ENCODE measurements at places on chromosomes 13 and 19.

- no peak for DNase-seq
- H3K27ac ChIP-seq, result no peak overlapping the region
- H3K4me1 ChIP-seq, result peaks cover 7% of the 10 kb centered on the region
- no peaks in the 10 kb centered on the region for H3K27me3 ChIP-seq
Observed at GRCh38 chr19:27746691-27747380, 1466.1 kb downstream of the UQCRFS1 start.

DNA sequence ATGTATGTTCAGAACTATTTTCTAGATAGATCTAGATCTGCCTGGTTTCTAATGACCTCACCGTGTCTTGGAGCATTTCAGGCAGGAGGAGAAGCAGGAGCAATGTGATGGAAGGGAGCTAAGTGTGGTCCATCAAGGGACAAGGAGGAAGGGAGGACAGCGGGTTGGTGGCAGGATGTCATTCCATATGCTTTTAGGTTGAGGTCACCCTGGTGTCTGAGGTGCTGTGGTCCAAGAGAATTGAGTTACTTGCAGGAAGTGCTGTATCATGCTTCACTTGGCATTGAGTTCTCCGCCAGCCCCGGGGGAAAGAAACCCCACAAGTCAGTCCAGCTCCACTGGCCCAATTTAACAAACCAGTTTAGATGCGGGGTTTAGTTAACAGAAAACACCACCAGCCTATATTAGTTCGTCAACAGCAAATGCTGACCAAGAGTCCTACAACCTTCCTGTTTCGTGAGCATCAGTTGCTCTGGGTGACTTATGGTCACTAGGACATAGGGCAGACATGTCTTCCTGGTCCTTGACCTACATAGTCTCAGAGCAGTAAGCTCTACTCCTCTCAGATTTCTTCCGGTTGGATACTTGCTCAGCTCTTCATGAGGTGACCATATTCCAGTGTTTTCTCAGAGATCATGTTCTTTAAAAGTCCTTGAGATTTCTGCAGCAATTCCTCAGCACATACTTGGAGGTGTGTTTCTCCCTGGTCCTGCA, 79.4 kb downstream of the MBNL2 start:
- H3K36me3 ChIP-seq, result peaks cover 6% of the 10 kb centered on the region
- DNase-seq, result no peak
- no peak overlapping the region for H3K4me3 ChIP-seq

DNA sequence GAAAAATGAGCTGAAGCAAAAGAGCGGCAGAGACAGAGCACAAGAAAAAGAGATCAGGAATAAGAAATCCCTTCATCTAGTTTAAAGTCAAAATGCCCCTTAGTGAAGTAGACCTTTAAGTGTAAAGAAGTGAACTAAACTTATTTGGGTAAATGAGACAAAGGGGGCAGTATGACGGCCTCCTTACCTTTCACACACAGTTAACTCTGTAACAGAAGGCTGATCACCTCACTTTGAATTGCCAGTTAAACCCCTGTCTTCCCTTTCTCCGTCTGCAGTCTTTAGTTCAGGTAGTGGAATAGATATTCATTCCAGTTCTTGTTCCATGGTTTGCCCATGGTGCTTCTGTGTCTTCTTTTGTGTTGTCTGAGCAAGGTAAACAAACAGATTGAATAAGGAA, 1029.8 kb downstream of the DIAPH3 start:
- no peak for DNase-seq

DNA sequence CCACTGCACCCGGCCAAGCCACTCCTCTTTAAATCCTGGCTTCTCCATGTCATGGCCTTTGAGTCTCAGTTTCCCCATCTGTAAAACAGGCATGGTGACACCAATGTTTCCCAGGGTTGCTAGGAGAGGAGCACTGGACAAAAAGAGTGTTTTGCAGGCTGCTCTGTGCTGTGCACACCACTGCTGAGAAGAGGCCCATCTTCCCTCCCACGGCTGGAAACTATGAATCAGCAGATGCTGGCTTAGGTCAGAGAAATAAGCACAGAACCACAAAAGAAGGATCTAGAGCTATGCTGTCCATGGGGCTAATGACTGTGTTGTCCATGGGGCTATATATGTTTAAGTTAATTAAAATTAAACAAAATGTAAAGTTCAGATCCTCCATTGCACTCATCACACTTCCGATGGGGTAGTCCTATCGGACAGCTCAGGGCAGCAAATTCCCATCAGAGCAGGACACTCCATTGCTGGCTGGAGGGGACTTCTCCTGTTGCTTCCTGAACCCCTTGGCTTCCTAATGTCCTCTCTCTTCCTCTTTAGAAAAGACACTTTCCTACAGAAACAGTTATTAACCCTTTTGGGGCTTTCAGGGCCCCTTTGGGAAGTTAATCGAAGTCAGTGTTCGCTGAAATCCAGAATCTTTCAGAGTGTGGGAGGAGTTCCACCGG, 37.1 kb downstream of the TSHZ3 start:
- H3K4me3 ChIP-seq, result no peak overlapping the region
- H3K4me1 ChIP-seq, result peaks cover 4% of the 10 kb centered on the region
- H3K27me3 ChIP-seq, result no peaks in the 10 kb centered on the region
- peak overlapping the region; percentile 35 for H3K27ac ChIP-seq
- no peak for DNase-seq
- H3K36me3 ChIP-seq, result no peaks in the 10 kb centered on the region

DNA sequence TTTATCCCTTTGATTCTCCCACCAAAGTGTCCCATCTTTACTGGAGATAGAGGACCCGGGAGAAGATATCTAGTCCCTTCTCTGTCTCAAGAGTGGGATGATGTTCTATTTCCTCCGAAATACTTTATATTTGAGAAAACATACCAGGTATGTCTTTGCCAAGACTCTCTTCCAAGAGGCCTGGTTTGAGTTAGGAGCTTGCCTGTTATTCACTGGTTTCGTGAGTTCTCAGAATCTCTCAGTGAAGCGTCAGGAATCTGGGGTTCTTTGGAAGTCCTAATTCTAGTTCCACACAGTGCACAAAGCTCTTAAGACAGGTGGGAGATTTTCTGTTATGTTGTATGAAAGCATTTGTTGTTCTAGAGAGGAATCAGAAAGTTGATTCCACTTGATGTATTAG, 182.0 kb downstream of the DNAJC15 start:
- H3K27me3 ChIP-seq, result peaks cover 11% of the 10 kb centered on the region
- H3K36me3 ChIP-seq, result no peaks in the 10 kb centered on the region
- DNase-seq, result no peak
- H3K27ac ChIP-seq, result no peak overlapping the region

DNA sequence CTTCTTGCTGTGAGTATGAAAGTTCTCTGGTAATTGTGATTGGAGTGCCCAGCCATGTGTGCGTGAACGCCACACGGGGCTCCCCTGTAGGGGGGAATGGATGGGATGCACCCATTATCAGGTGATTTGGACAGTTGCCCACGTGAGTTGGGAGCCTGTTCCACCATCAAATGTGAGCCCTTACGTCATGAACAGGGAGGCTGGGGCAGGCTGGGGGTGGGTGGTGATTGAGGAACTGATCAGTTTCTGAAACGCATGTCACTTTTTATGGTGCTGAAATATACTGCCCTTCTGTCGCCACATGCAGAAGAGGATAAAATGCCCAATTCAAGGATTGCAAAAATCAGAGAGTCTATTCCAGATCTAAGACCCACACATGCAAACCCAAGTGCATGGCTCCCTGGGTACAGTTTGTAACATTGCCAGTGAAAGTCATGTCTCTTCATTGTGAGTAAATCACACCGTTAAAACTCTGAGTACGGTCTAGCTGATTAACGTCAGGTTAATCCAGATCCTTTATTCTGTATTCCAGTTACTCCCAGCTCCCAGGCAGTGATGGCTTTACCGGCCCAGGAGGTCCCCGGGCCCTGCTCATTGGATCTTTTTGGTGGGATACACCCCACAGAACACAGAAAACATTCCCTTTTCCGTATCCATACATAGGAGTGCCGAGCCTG, 90.2 kb downstream of the RAB20 start:
- H3K27ac ChIP-seq, result no peak overlapping the region
- H3K4me1 ChIP-seq, result peaks cover 3% of the 10 kb centered on the region
- H3K27me3 ChIP-seq, result peaks cover 24% of the 10 kb centered on the region
